ENCODE measurements at places on chromosomes 1 and 21. TPM values are rescaled to one million over a fixed set of nuclear protein-coding genes. Genes with fewer than 3 reads are reported as not detected.

FAM163A gene
- not detected for total RNA-seq

DNA sequence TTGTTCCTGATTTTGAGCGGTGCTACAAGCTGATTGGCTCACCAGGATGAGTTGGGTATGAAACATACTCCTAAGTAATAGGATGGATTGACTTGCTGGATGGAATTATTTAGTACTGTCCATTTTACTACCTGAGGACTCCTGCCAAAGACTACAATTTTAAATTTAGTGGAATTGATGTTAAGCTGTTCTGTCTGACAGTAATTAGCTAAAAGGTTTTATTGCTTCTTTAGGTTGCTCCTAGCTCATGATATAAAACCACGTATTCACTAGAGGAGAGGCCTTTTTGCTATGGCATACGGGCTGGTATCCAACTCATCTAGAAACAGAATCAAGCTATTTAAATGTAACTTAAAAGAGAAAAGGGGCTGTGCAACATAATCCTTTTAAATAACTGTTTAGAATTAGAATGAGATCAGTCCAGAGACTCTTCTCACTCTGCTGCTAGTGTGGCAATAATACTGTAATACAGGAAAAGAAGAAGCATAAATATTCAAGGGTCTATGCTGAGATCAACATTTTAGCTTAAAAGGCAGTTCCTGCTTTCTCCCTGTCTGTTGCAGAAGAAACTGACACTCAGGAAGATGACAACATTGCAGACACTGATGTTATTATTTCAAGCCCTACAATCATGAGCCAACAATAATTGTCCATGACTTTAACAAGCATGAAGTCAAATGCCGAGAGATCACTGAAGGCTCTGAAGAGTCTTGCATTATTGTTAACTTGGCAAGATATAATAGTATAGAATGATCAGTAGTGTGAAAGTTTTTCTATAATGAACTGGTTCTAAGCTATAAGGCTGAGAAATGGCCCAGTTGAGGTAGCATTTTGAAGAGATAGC, 258.7 kb upstream of the ADGRL4 start:
- no peak for DNase-seq

TNFRSF9 gene
- 119 TPM for total RNA-seq

DNA sequence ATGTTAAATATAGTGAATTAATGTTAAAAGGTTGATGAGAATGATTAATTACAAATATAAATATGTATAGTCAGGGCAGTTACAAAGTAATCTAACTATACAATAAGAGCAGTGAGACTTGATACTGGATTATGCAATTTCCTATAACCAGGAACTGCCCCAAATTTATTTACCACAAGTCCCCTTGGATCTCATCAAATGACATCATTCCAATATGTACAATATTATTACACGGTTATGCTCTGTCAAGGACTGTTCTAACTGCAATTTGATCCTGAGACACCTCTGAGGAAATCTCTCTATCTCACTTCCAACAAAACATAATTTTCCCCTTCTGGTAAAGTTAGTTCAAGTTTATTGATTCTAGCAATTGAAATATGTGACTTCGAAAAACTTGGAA, 917.6 kb downstream of the NCAM2 start:
- no peak for DNase-seq

FCMR gene
- 24.7 TPM for total RNA-seq

PDPN gene
- 0.46 TPM for total RNA-seq

FGR gene
- 0.65 TPM for total RNA-seq

DNA sequence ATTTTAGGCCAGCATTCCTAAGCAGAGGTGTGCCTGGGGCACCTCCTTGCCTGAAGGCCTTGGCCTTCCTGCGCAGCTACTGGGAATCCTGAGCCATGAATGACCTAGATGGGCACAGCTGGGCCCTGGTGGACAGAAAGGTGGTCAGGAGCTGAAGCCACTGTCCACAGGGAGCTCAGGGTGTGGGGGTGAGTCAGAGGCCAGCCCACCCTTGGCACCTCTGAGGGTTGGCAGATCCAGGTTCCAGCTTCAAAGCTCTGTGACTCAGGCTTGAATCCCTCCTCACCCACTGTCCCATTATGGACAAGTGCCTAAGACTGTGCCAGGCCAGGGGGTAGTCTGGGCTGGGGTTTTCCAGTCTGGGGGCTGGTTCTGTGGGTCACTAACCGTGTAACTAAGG, 6.4 kb upstream of the EDN2 start:
- no peak for DNase-seq

DNA sequence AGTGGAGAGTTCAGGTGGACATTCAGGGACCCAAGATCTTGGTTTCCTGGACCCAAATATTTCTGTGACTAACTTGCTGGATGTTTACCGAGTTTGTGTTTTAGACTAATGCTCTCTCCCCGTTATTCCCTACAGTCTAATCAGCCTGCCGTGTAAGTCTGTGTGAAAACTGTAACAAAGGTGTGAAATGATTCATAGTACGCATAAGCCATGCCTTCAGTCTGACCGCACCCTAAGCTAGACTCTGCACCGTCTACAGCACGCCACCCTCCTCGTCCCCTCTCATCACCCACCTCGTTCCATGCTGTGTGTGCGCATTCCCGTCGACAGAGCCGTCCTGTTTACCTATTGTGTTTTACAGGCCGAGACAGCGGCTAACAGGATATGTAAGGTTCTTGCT, 50.5 kb downstream of the ACTN2 start:
- DNase-seq = no peak

LCE2A gene
- total RNA-seq = not detected

DNA sequence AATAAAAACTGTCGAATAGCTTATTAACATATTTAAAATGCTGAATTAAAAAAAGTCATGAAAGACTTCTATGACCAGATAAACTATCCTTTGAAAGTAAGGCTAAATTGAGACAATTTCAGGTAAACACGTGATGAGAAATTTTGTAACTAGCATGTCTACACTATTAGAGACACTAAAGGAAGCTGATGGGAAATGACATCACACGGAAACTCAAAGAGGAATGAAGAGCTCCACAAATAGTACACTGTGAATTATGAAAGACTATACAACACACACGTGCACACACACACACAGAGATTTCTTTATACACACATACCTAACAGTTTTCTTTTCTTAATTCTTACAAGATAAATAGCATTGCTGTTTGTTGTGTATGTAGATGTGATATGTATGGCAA, 70.9 kb upstream of the PLA2G4A start:
- DNase-seq = no peak

GRCh38 chr1:53460211-53460634, 1.0 kb downstream of the DMRTB1 start:
- DNase-seq = no peak

LRRIQ3 gene
- 1.4 TPM for total RNA-seq

- no peak for DNase-seq
These were observed 8.7 kb upstream of the TDRD10 start for GRCh38 chr1:154493276-154493675.

DNA sequence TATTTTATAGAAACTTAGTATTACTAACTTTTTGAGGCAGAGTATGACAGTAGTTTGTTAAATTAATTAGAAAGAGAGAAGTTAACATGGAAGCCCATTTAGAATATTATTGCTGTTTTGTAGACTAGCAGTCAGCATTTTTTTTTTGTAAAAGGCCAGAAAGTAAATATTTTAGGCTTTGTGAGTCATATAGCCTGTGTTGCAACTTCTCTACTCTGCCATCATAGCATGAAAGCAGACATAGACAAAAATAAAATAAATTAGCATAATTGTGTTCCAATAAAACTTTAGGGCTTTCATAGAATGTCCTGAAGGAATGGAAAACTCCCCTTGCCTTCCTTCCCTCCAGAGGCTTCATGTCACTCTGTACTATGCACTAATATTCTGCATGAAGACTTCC, 12.3 kb upstream of the RGS4 start:
- no peak for DNase-seq

NTNG1 gene
- not detected for total RNA-seq

DNA sequence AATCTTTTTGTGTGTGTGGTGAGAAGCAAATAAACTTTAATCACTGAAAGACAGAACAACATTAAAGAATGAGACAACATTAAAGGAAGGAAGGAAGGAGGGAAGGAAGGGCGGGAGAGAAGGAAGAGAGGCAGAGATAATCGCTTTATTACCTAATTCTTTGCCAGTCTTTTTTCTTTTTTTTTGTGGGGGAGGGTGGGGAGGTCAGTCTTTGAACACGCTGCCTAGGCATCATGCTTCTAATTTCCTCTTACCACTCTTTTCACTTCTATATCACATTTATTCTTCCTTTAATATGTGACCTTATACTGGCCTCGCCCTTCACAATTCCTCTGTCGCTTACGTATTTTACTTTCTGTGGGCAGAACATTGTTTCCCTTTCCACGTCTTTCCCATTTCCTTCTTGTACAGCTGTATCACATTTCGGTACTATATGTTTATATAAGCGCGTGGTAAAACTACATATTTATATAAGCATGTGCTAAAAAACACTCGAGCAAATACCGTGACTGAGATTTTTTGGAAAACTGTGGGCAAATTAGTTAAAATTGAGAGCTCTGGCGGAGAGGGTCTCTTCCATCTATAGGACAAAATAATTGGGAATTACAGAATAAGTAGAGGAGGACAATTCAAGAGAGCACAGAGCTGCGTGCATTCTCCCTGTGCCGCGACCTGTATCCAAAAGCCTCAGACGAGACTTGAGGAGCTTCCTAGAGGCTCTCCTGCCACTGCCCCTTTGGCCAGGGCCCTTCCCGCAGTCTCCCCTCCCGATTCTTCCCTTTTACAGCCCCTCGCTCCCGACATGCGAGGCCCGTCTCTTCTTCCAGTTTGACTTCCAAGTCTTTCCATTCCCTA, 823 bp upstream of the PRKAA2 start:
- DNase-seq = no peak

VANGL2 gene
- 0.08 TPM for total RNA-seq

DNA sequence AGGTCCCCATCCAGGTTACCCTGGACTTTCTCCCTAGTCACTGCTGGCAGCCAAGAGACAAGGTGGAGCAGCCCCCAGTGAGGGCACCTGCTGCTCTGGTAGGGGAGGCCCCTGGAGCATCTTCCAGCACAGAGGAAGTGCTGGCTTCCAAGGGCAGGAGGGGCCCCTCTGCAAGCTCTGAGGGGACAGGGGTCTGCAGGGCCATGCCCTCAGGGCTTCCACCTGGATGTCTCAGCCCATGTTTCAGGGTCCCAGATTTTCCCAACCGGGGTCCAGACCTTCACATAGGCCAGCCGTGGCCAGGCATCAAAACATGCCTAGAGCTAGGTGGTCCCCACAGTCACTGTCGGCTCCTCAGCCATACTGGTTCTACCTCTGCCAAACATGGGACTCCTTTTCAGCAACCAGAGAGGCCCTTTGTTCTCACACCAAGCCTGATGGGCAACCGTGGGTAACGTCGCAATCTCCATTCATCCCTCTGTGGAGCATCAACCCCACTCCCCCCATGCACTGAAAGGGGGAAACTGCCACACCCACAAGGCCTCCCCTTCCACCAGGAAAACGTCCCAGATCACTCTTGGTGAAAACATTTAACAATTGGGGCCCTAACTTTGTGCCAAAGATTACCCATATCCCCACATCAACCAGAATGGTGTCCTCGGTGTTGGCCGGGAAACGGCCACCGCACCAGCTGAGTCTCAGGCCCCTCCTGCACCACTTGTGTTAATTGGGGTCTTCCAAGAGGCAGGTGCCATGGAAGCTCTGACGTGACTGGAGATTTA, 1.9 kb upstream of the COL6A2 start:
- no peak for DNase-seq

- no peak for DNase-seq
These were observed 544.4 kb downstream of the PLPP3 start for GRCh38 chr1:56034847-56035481.

SLC9A1 gene
- total RNA-seq = 19.8 TPM

GRCh38 chr1:216064643-216065042, 358.6 kb downstream of the USH2A start:
- DNase-seq = no peak

IL12RB2 gene
- 87.4 TPM for total RNA-seq

DNA sequence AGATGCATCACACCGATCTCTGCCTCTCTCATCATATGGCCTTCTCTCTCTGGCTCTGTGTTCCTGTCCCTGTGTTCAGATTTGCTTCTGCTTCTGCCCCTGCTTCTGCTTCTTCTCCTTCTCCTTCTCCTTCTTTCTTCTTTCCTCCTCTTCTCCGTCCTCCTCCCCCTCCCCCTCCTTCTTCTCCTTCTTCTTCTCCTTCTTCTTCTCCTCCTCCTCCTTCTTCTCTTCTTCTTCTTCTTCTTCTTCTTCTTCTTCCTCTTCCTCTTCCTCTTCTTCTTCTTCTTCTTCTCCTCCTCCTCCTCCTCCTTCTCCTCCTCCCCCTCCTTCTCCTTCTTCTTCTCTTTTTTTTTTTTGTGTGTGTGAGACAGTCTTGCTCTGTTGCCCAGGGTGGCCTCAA, 139.9 kb upstream of the KLHDC7A start:
- no peak for DNase-seq

- no peak for DNase-seq
These were observed 154.2 kb downstream of the ZP4 start for GRCh38 chr1:237736372-237737029.

- DNase-seq = no peak
These were observed 45.4 kb upstream of the IPO9 start for GRCh38 chr1:201783572-201783971.

GRCh38 chr1:210340841-210341240, 12.1 kb downstream of the HHAT start:
- no peak for DNase-seq

Measured in activated T-cell treated with anti-CD3 and anti-CD28 coated beads, Interleukin-2, amount 50 U/mL, for 4 hours (primary cell).